Stimulated activated CD8-positive, alpha-beta memory T cell treated with anti-CD3 and anti-CD28 coated beads, Interleukin-4, amount 100 ng/mL, for 24 hours (primary cell): ENCODE measurements at places on chromosomes 7 and 10.
A peak's percentile ranks its signal among the peaks of the same experiment; 100 is the strongest.

DNA sequence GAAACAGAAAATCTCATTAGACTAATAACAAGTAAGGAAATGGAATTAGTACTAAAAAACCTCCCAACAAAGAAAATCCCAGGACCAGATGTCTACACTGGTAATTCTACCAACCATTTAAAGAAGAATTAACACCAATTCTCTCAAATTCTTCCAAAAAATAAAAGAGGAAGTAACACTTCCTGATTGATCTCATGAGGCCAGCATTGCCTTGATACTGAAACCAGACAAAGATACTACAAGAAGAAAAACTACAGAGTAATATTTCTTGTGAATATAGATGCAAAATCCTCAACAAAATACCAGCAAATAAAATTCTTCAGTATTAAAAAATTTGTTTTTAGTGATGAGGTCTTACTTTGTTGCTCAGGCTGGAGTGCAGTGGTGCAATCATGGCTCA, 21.3 kb downstream of the GCK start:
- no peak for DNase-seq

- peak; percentile 53 for DNase-seq
Measured at GRCh38 chr10:103696411-103697145, 158.8 kb downstream of the SH3PXD2A start.

DNA sequence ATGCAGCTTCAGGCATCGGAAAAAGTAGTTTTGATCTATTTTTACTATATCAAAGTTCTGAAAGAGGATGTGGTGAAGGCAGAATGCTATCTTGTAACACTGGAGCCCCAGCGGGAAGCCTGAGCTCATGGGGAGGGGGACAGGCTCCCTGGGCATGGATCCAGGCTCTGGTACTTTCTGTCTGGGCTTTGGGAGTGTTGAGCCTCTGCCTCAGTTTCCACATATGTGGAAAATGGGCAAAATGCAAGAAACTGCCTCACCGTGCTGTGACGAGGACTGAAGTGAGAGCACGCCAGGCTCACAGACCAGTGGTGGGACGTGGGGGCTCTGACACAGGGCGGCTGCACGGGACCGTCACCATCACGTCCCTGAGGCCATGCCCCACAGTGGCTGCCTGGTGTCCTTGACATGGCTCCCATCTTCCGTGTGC, 182.9 kb upstream of the SHH start:
- no peak for DNase-seq

GRCh38 chr10:55283031-55283430, 482.0 kb upstream of the PCDH15 start:
- no peak for DNase-seq

GRCh38 chr7:64602518-64602917, 39.6 kb upstream of the ZNF680 start:
- no peak for DNase-seq

GRCh38 chr7:106561666-106562411, 99.1 kb downstream of the CCDC71L start:
- DNase-seq = no peak

- peak; percentile 80 for DNase-seq
Measured at GRCh38 chr10:72260239-72260975, 13.3 kb upstream of the DDIT4 start.
